Kidney epithelial cell (primary cell): ENCODE measurements at places on chromosomes 13 and 19. TPM values are rescaled to one million over a fixed set of nuclear protein-coding genes. Genes with fewer than 3 reads are reported as not detected.

CASP14 gene
- not detected in 2 replicates for total RNA-seq

CPAMD8 gene
- total RNA-seq = 5.3 and 8.1 TPM in 2 replicates

- no peak for DNase-seq
Measured at GRCh38 chr13:87622971-87623370, 48.2 kb upstream of the SLITRK5 start.

GRCh38 chr13:32988608-32989289 is 27.5 kb upstream of the KL start:
- DNase-seq = no peak

DNA sequence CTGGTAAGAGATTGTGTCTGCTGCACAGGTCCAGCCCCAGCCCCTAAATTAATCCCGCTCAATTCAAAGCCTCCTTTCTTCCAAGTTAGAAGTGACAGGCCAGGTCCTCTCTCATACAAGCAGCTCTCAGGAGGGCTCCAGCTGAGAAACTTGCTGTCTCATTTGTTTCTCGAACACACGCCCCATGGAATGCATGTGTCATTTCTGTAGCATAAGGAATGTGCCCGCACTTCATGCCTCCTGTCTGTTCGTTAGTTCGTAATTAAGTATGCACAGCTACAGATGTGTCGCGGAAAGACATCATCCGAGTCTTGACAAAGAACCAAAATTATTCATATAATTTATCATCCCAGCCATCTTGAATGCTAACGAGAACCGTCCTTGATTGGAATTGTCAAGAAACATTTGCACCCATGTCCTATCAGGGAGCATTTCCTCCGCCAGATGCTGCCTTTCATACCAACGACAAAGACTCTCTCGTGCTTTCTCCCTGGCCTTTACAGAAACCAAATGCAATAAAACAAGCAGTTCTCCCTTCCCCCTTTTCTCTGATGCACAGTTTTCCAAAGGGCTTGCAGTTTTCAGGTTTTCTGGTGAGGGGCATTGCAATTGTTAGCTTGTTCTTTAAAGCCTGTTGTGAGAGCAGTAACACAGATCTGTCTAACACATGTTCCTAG is 133.5 kb downstream of the UQCRFS1 start:
- no peak for DNase-seq

- DNase-seq = no peak
Measured at GRCh38 chr19:2582984-2583956, 107.3 kb downstream of the GADD45B start.

GRCh38 chr19:34578751-34579150 is 97.2 kb downstream of the WTIP start:
- DNase-seq = no peak

GRCh38 chr13:52744842-52745375 is 5.3 kb upstream of the CNMD start:
- DNase-seq = no peak

GRCh38 chr13:72156760-72157159 is 289.8 kb upstream of the DACH1 start:
- DNase-seq = no peak

DNA sequence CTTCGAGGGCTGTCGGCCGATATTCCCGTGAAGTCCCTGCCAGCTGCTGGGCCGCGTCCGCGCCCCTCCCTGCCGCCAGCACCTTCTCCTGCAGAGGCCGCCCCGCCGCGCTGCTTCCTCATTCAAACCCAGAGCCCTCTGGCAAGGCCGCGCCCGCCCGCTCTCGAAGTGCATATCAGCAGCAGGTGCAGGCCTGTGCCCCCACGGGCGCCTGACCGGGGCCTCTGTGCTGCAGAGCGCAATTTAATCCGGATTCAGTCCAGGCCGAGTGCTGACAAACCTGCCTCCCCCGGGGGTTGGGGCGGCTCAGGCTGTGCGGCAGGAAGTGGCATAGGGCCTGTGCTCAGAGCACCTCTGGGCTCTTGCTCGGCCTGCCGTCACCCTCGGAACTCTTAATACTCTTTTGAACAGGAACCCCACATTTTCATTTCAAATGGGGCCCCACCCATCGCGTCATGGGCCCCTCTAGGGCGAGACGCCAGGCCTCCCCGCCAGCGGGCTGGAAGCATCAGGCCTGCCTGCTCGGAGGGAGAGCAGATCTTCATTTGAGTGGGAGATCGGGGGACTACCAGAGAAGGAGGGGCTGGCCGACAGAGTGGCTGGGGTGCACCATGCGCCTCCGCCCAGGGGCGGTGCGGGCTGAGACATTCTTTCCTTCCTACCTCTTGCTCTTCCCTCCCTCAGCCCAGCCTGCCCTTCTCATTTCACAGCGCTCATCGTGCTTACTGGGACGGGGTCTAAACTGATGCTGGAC is 125.7 kb downstream of the TNFRSF19 start:
- no peak for DNase-seq

DMKN gene
- total RNA-seq = 219 and 266 TPM in 2 replicates

GRCh38 chr19:2519482-2519881 is 43.6 kb downstream of the GADD45B start:
- DNase-seq = no peak

ZFP82 gene
- 4.7 and 6.0 TPM in 2 replicates for total RNA-seq

GPR183 gene
- 0.14 and 0.71 TPM in 2 replicates for total RNA-seq

DNA sequence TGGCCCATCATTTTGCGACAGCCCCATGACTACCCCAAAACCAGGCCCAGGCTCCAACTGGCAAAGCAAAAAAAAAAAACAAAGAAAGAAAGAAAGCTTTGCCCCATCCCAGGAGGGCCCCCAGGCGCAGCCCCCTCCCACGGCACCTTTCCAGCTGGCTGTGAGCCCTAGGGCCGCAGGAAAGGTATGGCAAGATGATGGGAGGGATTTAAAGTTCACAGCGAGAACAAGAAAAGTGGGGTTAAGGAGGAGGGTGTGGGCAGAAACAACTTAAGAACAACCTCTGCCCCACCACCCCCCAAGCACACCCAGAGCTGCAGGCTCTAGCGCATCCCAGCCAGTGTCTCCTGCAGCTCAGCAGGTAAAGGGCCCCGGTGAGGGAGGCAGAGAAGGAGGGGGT is at the start of gene CYP2F1:
Gene CYP2F1 (plus strand): TSS at position 301 of the 400 bp plus-strand sequence. CDS start 1,757 bp downstream, outside the sequence.
- DNase-seq = no peak

DNA sequence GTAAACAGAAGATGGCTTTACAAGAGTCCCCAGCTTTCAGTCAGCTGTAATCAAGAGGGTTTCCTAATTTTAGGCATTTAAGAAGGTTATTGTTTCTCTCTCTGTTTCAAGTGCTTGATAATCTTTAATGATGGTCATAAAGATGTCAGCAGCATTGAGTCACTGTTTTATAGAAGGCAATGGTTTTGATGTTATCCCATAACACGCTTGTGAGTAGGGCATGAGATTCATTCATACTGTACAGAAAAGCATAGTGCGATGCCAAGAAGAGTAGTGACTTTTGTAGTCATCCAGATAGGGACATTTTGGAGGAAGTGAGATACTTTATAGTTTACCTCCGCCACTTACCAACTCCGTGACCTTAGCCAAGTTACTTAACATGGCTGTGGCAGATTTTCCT is 364.2 kb upstream of the SLC10A2 start:
- no peak for DNase-seq

INSL3 gene
- total RNA-seq = not detected in 2 replicates

DNA sequence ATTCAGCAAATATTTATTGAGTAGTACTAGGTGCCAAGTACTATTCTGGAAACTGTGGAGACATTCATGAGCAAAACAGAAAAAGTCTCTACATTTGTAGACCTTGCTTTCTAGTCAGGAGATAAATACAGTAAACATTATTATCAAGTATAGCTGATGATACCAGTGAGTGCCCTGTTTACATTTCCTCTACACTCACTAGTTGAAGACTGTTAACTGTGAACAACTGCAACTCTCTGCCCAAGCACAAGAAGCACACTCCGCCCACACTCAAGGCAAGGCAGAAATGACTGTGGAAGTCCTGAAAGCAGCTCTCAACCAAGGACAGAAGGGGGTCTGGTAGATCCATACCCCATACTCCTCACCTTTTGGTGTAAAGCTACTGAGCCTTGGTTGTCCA is 837.0 kb downstream of the DIAPH3 start:
- no peak for DNase-seq

- DNase-seq = no peak
Measured at GRCh38 chr13:20093951-20094350, 66.9 kb downstream of the GJA3 start.

- DNase-seq = no peak
Measured at GRCh38 chr13:36447501-36447900, 15.2 kb downstream of the CCNA1 start.

ATXN8OS gene
- not detected in 2 replicates for total RNA-seq
